ENCODE measurements at places on chromosomes 5 and 9.

DNA sequence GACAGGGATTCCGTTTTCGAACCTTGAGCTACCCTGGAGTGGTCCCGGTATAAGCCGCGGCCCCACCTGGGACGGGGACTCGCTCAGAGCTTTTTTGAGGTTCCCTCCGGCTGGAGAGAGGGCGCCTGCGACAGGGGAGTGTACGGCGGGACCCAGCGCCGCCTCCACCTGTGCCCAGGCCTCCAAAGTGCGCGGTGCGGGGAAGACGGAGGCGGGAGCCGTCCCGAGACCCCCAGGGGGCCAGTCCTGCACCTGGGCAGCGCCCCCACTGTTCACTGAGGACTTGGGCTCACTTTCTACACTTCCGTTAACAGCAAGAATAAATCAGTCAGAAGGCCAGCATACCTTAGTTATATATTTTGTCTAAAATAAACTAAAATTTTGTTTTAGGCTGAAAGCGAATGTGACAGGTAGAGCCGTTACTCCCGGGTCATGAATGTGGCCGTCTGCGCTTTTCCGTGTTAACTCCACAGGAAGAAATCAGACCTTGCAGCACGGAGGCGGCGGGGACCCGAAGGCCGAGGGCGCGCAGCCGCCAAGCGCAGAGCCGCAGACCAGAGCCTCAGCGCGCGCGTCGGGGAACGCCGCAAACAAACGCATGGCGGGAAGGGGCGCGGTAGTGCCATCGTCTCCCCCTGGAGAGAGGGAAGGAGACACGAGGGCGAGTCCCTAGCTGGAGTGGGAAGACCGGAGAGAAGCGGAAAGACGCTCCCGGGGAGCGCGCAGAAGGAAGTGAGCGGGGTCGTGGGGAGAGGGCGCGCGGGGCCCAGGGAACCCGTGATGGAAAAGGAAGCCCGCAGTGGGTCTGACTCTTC is 14.1 kb downstream of the TRIM7 start:
- peak; percentile 62 for DNase-seq

DNA sequence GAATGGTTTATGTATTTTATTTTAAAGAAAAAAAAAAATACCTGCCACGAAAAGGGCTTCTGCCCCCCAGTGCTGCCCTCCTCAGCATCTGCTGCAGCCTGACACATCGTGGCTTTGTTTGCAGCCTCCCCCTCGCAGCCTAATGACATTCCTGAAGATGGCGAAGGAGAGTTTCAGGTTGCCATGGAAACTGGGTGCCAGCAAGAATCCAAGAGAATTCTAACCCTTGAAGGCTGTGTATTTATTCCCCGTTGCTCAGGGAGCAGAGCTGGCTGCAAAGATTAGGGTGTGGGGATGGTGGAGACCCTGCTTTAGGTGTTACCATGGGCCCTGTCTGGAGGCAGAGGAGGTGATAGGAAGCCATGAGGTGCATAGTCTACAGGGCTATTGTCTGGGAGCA is 126.6 kb downstream of the NSG2 start:
- no peak for DNase-seq

- no peak for DNase-seq
Measured at GRCh38 chr5:160923936-160924710, 72.1 kb upstream of the ATP10B start.

DNA sequence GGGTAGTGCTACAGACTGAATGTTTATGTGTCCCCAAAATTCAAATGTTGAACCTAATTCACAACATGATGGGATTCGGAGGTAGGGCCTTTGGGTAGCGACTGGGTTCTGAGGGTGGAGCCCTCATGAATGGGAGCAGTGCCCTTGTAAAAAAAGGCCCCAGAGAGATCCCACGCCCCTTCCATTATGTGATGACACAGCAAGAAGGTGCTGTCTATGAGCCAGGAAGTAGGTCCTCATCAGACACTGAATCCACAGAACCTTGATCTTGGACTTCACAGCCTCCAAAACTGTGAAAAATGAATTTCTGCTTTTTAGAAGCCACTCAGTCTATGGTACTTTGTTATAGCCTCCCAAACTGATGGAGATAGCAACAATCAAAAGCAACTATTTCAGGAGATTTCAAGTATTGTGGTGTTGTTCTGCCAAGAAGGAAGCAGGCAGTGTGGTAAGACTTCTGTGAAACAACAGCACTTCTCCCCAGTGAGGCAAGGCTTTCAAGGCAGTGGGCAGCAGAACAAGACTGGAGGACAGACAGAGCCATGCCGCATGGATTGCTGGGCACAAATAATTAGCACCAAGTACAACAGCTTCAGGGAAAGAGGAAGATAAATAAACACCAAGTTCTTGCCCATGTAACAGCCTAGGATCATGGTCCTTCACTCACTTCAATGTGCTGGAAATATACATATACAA is 76.1 kb downstream of the OR2K2 start:
- no peak for DNase-seq

GRCh38 chr5:40442346-40442745 is 237.4 kb upstream of the PTGER4 start:
- peak; percentile 86 for DNase-seq

DNA sequence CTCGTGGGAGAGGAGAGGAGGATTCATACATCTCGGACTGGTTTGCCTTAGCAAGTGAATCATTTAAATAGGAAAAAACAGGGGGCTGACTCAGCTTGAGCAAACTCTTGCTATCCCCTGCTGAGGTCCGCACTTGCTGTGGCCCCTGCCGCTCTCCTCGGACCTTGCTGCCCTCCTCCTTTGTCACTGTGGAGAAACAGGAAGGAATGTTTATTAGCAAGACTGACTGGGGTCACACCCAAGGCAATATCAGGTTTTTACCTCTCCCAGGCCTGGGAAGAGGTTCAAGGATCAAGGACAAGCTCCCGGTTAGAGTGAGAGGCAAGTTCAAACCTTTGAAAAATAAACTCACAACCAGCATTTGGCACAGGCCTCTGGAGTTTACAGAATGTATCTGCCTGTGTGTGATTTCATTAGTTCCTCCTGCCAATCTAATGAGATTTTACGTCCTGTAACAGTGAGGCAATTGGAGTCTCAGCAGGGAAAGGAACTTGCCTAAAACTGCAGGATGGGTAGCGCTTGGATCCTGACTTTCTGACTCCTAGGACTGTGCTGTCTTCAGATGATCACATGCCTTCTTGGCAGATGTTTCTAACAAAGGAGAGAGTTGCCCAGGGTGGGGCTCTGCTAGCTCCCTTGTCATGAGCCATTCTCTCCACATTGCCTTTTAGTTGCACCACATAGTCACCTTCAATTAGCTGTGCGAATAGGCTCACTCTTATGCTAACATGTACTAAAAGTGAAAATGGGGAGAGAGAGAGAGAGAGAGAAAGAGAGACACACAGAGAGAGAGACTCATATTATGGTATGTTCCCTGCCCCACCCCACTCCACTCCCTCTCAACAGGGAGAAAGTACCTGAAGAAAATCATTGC is 108.6 kb upstream of the CDKN2B start:
- DNase-seq, result peak; percentile 91

- DNase-seq, result no peak
Measured at GRCh38 chr5:177605078-177605477, 5.1 kb downstream of the B4GALT7 start.

- no peak for DNase-seq
Measured at GRCh38 chr9:10168241-10168640, 444.6 kb downstream of the PTPRD start.

DNA sequence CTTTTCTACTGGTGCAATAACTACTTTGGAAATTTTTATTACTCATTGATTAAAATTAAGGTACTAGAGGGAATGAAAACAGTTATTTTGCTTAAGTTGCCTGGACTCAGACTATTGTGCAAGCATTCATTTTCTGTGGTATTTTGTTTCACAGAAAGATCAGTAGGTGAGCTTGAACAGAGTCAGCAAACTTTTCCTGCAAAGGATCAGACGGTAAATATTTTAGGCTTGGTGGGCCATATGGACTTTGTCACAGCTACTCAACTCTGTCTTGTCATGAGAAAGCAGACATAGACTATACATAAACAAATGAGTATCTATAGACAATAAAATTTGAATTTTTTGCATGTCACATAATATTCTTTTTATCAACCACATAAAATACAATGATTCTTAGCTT is 1036.4 kb downstream of the NR2F1-AS1 start:
- DNase-seq, result peak; percentile 81
